NCI-H1048 (cell line): ENCODE measurements at places on chromosomes 3 and 15.

- no peak for DNase-seq
Observed at GRCh38 chr15:40157778-40158447, 3.0 kb upstream of the BUB1B start.

GRCh38 chr3:1093217-1093616, 393 bp downstream of the CNTN6 start:
- no peak for DNase-seq

GRCh38 chr15:82890338-82890994, 62.1 kb downstream of the HOMER2 start:
- DNase-seq = no peak

DNA sequence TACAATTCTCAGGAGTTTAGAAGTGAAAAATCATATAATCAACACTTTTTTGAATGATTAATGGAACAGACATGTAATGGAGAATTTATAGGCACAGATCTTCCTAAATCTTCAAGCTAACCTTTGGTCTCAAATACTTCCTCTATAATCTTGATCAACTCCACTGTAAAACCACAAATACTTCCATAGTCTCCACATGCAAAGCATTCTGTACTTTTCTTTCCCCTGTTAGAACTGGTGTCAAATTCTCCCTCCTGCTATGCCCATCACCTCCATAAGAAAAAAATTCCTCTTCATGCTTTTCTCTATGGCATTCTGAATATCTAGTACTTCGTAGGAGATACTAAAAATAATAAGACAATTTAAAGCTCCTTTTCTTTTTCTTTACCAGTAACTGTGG, 214.3 kb downstream of the ADAMTS9 start:
- no peak for DNase-seq

- no peak for DNase-seq
Observed at GRCh38 chr15:94175420-94175819, 55.9 kb upstream of the MCTP2 start.

- no peak for DNase-seq
Observed at GRCh38 chr15:31373970-31374369, 47.3 kb downstream of the KLF13 start.

DNA sequence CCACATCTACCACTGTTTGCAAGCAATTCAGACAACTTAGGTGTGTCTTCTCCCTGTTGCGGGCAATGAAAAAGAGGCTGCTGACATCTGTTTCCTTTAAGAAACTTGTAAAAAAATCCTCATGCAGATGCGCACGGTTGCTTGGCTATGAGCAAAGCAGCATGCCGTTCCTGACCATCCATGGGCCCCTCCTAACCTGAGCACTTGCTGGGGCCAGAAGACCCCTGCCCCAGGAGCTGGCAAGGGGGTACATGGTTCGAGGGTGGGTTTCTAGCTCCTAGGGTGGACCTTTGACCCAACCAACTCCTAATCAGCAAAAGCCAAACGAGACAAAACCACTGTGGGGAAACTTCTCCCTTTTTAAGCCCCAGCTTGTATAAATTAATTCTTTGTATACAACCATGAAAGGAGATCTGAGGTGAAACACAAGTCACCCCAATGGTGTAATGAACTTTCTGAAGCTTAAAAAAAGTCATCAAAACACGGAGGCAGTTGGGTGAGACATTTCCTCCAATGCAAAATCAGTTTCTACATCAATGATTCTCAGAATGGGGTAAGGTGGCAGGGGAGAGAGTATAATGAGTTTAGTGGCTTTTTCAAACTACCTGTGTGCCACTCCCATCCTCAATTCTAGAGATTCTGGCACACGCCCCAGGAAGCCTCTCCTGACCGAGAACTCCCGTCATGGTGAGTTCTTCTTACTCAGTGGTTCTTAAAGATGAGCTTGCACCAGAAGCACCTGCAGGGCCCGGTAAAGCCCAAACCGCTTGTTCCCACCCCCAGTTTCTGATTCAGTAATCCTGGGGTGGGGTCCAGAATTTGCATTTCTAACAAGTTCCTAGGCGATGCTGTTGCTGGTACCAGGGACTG, 44.1 kb downstream of the CPN2 start:
- no peak for DNase-seq

GRCh38 chr15:56241374-56242105, 2.1 kb downstream of the RFX7 start:
- DNase-seq = no peak

- DNase-seq = no peak
Observed at GRCh38 chr15:85504749-85505676, 124.6 kb downstream of the AKAP13 start.
